HT-29 (cell line): ENCODE measurements at places on chromosomes 3 and 15.

GRCh38 chr15:38743147-38743546 lies 178.5 kb upstream of the RASGRP1 start:
- no peak for DNase-seq

DNA sequence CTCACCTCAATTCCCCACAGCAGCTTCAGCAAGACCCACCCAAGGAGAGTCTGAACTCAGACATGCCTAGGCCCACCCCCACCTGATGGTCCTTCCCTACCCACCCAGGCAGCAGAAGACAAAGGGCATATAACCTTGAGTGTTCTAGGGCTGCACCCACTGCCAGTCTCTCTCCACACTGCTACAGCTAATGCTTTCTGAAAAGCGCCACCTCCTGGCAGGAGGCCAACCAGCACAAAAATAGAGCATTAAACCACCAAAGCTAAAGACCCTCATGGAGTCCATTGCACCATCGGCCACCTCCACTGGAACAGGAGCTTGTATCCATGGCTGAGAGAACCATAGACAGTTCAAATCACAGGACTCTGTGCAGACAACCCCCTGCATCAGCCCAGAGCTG lies 11.3 kb upstream of the RPL39L start:
- DNase-seq, result peak; percentile 36

DNA sequence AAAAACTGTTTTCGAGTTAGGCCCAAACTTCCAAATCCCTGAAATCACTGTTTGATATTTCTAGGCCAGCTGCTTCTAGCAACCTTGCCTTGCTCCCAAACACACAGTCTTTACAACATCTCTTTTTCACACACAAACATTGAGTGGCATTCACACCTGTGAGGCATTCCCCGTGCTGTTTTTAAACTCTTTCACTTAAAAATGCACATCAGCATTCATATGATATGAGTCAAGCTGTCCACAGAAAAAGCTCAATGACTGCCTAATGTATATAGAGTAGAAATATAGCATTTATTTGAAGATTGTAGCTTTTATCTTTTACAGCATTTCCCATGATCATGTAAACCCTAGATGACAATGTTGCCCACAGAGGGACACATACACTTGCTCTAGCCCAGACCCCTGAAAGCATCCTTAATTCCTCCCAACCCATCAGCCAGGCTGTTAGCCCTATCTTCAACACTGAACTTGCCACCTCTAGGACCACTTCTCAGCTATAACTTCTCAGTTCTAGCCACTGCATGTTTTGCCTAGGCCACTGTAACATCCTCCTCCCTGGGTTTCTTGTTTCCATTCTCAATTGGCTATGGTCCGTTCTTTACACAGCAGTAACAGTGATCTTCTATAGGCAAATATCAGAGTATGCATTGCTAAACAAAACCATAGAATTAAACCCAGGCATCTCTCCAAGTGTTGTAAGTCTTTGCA lies 782.6 kb downstream of the DIPK2A start:
- no peak for DNase-seq

- no peak for DNase-seq
Observed at GRCh38 chr3:51198477-51198876, 186.6 kb upstream of the MANF start.

GRCh38 chr3:197003461-197004385 lies 25.9 kb downstream of the MELTF start:
- DNase-seq, result peak; percentile 45

GRCh38 chr3:139937674-139938279 lies 2.8 kb downstream of the CLSTN2 start:
- DNase-seq, result peak; percentile 39

- no peak for DNase-seq
Observed at GRCh38 chr15:74121039-74121438, 9.3 kb upstream of the ISLR2 start.

- no peak for DNase-seq
Observed at GRCh38 chr3:14266361-14266760, 87.7 kb downstream of the LSM3 start.

DNA sequence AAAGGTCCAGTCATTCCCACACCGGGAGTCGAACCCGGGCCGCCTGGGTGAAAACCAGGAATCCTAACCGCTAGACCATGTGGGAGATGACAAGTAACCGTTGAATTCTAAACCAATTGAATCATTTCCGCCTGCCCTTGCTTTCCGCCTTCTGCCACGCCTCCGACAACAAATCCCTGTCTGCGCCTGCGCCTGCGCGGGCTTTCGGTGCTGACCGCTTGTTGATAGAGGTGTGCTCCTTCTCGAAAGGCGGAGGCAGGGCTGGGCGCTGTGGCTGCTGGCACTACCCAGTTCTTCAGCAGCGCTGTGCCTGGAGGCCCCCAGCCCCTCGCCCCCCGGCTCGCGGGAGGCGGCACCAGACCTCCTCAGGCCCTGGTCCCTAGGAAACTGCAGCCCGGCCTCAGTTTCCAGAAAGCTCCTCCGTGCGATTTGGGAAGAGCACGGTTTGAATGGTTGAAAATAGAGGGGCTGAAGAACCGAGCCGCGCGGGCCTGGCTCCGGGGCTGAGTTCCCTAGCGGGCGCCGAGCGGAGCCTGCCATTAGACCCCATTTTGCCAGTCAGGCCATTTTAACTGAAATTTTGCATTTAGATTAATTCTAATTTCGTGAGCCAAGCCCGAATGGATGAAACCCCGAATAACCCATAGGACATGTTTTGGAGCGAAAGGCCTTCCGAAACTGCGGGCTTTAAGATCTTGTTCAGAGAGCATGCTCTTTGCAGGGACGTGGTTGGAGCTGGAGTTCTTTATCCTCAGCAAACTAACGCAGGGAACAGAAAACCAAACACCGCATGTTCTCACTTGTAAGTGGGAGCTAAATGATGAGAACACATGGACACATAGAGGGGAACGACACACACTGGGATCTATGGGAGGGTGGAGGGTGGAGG lies 219.3 kb upstream of the ATP10A start:
- DNase-seq, result peak; percentile 99

GRCh38 chr3:175009295-175009694 lies 150.2 kb downstream of the NAALADL2 start:
- no peak for DNase-seq

DNA sequence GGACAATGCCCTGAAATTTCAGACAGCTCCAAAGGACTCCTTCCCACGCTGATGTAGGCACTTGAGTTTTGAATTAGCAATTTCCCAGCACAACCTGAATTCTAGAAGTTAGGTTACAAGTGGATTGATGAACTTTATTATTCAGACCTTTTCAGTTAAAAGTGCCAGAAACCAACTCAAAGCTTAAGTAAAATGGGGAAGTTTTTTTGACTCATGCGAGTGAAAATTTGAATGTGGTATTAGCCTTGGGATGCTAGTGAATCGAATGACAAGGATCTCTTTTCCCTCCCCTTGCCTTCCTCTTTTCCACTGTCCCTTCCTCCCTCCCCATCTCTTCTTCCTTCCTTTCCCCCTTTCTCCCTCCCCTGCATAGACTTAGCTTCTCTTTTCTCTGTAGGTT lies 295.1 kb upstream of the PROK2 start:
- no peak for DNase-seq

DNA sequence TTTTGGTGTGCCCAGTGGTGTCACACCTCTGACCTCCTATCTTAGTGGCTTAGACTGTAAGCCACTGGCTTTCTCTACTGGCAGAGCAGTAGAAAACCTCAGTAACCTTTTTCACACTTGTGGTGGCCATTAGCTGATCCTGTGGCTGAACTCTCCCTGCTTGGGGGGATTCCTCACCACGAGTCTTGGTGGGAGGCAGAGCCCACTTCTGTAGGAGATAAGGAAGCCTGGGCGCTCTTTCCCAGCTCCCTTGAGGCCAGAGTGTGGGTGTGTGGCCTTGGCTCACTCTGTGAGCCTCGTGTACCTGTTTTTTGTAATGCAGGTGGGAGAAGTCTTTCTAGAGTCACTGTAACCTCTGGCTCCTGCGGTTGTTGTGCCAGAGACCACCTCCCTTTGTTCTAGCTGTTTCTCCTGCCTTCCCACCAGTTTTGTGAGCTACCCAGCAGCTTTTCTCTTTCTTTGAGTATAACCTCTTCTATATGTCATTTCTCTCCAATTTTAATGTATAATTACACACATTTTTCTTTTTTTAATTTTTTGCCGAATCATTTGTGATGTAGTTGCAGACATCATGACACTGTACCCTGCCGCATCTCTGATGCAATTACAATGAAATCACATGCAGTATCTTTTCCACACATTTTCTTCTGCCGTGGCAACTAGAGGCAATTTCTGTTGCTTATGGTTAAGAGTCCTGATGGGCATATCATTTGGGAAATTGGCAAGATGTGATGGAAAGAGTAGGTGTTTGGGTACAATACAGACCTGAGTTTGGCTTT lies 13.8 kb downstream of the XCR1 start:
- no peak for DNase-seq

- DNase-seq, result no peak
Observed at GRCh38 chr3:40765884-40766283, 241.1 kb downstream of the ZNF621 start.

DNA sequence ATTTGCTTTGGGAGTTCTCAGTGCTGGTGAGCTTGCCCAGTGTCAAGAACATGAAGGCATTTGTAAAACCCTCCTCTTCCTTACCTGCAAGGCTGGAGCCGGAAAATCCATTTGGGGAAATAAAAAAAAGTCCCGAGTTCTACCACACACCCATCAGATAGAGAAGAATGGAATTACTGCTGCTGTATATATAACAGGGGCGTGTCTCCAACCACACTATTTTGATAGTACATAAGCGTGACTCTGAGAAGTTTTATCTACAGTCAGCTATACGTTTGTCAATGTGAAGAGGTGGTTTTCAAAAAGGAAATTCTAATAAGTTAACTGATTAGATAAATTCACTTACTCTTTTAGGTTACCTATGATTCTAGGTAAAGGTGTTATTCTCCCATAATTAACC lies 1.3 kb upstream of the CPA3 start:
- DNase-seq, result no peak

- no peak for DNase-seq
Observed at GRCh38 chr3:14890476-14890875, 56.9 kb upstream of the NR2C2 start.

DNA sequence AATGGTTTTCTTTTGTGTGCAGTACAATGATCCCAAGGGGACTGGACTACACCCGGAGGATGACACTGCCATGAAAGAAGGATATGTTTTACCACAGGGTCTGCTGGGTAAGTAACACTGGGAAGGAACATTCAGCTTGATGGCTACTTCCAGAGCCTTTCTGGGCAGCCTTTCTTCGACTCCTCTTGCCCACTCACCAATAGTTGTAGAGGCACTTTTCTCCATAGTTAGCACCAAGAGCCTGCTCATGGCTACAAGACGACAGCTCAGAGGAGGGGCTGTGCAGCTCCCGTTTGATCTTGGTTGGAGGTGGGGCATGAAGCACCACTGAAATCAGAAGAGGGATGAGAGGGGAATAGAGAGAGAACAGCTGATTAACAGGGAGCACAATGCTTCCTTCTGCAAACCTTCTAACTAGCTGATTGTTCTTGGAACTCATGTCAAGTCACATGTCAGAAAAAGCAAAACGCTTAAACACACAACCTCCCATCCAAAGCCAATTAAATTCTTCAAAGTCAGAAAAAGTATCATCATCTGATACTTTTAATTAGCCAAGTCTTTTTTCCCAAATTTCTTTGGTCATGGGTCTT lies 27.9 kb downstream of the ETV5 start:
- DNase-seq, result no peak

DNA sequence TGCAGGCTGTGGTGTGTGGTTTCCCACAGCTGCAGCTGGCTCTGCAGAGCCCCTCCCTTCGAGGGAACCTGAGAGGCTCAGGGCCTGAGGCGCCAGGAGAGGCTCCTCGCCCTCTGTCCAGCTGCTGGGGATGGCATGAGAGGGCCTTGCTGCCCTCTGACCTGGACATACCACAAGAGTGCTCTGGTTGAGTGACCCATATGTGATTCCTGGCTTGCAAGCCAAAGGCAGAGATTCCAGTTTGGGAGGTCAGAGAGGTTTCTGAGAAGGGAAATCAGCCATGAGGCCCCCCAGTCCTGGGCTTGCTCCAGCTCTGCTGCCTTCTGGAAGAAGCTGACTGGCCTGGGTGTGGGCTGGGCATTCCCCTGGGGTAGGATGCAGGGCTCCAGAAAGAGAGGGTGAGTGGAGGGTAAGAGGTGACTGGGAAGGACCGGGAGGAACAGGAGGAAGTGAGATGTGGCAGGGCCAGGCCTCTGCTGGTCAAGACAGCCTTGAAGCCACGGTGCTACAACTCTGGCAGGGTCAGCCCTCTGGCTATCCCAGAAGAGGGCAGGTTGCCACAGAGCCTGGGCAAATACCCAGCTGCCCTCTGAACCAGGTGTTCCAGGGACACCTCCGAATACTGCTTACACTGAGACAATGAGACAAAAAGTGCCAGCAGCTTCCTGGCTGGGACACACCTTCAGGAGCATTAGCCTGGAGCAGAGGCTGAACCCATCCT lies 16.0 kb upstream of the SRP14 start:
- no peak for DNase-seq

GRCh38 chr3:32384938-32385337 lies 6.7 kb upstream of the CMTM7 start:
- DNase-seq, result no peak

GRCh38 chr15:80557441-80558234 lies 137.5 kb upstream of the ABHD17C start:
- DNase-seq, result no peak

GRCh38 chr3:114953215-114953799 lies 193.8 kb downstream of the ZBTB20 start:
- no peak for DNase-seq

- peak; percentile 84 for DNase-seq
Observed at GRCh38 chr3:99884484-99884883, 66.8 kb downstream of the CMSS1 start.

DNA sequence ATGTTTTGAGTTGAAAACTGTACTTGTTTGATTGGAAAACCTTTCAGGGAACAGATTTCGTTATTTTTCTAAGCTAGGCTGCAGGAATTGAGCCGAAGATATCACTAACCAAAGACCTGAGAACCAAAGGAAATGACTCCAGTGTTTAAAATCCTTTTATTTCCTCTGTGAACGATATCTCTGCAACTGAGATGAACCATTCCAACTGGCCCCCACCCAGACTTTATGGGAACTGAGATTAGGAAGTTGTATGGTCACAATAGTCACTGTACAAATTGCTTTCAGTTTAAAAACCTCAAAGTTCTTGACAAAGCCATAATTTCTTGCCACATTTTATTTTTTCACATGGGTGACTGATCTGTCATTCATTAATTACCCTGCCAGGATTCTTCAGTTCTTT lies 232.4 kb downstream of the RBMS3 start:
- no peak for DNase-seq
